Stimulated activated naive CD4-positive, alpha-beta T cell treated with Interleukin-2 at 50 U/mL for 16 hours (primary cell): ENCODE measurements at places on chromosomes 4 and X.

DNA sequence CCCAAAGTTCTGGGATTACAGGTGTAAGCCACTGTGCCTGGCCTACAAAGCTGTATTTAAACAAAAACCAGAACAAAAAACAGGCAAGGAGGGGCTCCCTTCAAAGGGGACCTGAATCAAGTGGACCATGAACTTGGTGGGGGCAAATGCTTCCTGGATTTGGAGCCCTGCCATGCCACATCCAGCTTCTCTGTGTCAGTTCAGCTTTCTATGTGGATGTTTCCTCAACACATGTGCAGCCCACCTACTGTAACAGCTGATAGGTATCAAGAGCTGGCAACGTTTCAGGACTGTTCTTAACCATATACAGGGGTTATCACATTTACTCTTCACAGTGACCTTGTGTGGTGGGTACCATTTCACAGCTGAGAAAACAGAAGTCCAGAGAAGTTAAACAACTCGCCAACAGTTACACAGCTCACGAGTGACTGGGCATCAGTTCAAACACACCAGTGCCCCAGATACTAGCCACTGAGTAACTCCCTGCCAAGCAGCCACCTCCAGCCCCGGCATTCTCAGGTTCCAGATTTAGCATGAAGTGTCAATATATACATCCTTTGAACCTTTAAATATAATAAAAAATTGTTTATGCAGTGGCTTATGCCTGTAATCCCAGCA lies 7.5 kb downstream of the GPR143 start:
- DNase-seq: no peak

- no peak for DNase-seq
These were observed 385.4 kb upstream of the MAD2L1 start for GRCh38 chr4:120452001-120452400.

GRCh38 chr4:77194989-77195388 lies 38.0 kb downstream of the CCNG2 start:
- DNase-seq: no peak

DNA sequence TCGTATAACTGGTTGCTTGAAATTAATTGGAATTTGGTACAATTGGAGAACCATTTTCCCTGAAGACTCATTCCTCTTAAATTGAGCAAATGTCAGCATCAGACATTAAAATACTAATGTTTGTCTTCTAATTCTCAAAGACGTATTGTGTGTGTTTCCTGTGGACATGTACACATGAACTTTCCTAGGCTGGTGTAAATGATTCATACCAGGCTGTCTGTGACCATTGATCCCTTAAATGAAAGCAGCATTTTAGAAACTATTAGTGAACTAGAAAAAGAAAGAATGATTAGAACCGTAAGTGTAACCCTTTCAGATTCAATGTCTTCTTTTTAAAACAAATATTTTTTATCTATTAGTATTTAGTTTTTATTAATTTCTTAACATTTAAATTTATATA lies 332.9 kb downstream of the PPP3CA start:
- DNase-seq: no peak

GRCh38 chrX:144006811-144007210 lies 122.9 kb downstream of the UBE2NL start:
- DNase-seq: no peak

GRCh38 chr4:2259036-2259540 lies 2.8 kb downstream of the MXD4 start:
- no peak for DNase-seq
